Fibroblast of skin of right biceps (primary cell): ENCODE measurements at places on chromosomes 11 and 22.

- no peak for DNase-seq
Observed at GRCh38 chr11:70072461-70072860, 5.7 kb upstream of the ANO1 start.

- no peak for DNase-seq
Observed at GRCh38 chr22:20424932-20425565, 12.6 kb downstream of the SCARF2 start.

DNA sequence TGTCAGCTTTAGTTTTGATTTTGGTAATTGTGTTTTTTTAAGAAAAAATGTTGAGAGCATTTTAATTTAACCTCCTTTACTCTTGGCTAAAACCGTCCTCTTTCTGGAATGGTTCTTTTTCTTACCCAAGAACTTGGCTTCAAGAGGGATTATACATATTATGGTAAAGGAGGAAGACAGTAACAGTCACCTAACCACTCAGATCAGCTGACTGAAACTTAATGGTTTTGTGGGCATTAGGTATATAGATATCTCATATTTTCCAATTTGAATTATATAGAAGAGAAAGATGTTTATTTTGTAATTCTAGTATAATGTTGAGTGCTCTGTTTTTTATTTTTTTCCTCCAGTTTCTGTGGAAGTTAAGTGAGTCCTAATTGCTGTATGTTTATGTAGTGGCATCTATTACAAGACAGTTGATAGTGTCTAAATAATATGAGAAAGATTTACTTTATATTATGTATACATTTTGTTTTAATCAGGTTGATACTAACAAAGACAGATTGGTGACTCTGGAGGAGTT lies 36.6 kb upstream of the NCR3LG1 start:
- DNase-seq, result no peak

- DNase-seq, result no peak
Observed at GRCh38 chr11:14253421-14253820, 105.6 kb downstream of the RRAS2 start.

DNA sequence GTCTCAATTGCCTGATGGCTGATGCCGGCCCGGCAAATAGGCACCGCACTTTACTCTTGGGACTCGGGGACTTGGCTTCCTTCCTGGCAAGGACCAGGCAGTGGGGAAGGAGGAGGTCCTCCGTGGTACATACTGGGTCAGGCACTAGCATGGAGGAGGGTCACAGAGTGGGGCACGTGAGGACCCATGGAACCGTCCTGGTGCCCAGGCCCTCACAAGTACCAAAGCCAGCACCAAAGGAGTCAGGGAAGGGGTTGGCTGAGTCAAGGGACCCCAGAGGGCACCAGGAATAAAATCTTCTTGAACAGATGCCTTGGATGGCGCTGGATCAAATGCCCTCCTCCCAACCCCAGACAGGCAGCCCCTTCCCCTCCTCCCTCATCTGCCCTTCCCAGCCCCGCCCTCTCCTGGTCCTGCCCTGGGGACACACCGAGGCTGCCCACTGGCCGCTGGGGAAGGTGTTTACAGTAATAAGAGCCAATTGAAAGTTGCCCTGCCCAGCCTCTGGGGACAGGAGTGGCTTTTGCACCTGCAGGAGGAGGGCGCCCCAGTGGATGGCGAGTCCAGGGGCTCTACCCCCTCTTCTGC lies 5.6 kb upstream of the CARNS1 start:
- DNase-seq, result no peak

DNA sequence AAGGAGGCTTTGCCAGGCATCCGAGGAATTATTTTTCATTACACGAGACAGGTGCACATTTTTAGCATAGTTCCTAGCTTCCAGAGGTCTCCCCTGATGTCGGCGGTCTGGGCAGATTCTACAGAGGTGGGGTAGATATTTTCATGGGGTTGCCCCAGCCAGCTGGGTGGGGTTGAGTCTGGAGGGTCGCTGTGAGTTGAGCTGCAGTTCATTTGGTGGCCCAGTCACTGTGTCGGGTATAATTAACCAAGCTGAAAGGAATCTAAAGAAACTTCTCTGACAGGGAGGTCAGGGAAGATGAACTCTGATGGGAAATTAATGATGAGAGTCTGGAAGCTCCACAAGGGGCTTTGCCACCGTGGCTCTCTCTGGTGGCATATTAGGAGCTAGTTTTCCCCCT lies 233.7 kb upstream of the NAV2 start:
- no peak for DNase-seq

DNA sequence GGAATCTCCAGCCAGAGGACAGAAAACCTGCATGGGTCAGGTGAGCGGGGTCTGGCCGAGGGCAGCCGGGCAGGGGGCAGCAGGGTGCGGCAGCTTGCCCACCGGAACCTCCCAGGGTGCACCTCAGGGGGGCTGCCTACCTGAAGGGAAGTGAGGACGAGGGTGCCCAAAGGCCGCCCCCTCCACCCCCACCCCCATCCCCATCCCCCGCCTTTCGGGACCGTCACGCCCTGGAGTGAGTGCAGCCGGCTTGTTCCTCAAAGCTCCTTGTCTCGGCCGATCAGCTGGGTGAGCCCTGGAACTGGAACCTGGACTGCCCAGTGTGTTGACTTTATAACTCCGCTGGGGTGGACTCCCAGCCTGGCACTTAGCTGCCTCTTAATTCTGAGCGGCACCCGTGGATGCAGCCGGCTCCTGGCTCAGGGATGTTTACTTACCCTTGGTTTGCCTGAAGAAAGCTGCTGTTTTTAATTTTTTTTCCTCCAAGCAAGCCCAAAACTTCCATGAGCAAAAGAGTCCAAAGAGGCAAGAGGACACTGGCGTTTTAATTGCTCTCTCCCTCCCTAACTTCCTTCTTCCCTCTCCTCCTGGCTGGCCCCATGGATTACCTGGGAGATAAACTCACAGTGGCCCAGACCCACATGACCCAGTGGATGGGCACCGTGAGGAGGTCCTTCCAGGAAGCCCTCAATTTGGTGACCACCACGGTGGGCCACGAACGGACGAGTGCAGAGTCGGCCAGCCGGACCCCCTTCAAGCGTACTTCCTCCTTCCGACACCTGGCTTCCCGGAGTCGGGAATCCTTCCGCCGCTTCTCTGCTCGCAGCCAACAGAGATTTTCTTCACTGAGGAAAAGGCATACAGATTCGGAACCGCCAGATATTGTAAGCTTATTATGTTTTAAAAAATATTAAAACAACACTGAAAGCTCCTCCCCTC lies 87.8 kb upstream of the CRYBB3 start:
- DNase-seq, result no peak

- no peak for DNase-seq
Observed at GRCh38 chr22:43449831-43450225, 38.0 kb downstream of the MPPED1 start.

DNA sequence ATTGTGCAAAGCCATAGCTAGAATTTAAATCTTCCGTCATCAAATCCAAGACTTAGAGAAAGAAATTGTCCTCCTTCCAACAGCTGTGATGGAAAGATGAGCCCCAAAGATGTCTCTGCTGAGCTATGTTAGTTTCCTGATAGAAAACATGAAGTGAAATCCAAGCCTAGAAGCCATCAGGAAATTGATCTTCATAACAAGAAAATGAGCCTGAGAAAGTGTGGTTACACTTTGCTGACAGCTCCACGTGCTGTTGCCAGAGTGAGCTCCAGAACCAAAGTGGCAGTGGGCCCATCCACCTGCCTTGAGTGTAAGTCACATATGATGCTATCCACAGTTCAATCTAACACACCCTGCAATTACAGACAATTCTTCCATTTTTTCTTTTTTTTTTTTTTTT lies 58.0 kb upstream of the UBASH3B start:
- DNase-seq, result no peak

GRCh38 chr11:76455331-76455730 lies 10.5 kb downstream of the EMSY start:
- DNase-seq, result peak; percentile 78
